ENCODE measurements at places on chromosomes 6 and 20.

- DNase-seq, result no peak
Observed at GRCh38 chr6:26216886-26217713, 129.9 kb downstream of the HFE start.

DNA sequence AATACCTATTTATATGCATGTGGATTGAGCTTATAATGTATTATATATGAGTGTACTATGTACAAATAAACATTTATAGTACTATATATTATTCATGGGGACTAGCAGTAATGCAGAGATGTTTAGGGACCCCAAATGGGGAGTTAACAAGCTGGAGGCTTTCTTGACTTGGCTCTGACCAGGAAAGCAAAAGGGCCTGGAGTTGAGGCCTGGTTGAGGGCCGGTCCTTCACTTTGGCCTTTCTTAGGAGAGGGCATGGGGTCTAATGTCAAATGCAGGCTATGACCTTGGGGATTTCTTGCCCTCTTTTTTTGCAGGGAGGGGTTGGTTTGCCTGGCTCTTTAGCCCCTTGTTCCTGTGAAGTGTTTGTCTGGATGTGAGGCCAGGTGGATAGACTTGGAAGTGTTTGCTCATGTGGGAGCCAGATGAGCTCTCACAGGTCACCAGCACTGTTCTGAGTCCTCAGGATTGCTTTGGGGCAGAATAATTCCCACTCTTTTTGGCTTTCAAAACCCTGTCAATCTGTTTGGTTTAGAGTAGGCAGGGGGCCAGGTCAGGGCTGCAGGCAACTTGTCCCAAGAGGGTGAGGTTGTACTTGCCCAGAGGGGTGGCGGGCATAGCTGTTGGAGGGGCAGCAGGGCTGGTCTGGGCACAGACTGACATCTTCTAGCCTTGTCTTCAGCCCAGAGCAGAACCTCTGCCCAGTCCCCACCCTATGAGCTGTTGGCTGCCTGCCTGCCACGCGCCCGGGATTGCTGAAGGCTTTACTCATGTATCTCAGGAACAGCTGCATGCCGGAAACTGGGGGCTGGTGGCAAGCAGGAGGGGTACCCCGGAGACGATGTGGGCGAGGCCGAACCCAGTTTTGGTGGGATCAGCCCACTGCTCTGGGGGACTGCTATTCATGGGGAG is 14.6 kb downstream of the TJAP1 start:
- no peak for DNase-seq

DNA sequence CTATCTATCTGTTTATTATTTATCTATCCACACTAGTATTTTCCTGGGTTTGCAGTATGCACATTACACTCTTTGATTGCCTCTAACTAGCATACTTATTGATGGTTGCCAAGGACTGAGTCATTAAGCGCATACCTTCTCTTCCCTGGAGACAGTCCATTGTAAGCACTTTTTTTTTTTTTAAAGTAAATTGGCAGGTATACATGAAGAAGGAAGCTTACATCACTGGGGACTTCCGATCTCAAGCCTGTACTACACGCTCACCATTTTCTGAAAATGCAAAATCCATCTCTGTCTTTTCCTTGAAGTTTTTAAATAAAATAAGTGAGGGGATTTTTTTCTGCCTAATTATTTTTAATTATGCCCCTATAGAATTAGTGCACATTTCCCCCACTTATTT is 63.5 kb downstream of the HMGN3 start:
- no peak for DNase-seq

DNA sequence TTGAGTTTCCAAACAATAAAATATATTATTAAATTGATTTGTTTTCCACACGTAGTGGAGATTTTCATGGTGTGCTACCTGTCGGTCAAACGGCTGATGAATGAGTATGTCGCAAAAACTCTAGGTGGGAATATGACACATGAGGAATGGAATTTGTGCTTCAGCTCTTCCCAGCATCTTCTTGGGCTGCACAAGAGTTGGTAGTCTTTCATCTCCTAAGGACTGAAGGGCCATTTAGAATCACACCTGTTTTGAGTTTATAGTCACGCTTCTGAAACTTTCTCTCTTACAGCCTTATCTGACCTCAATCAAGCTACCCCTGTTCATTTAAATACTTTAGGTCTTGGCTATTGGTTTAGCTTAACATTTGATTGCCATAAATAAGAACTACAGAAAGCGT is 157.7 kb upstream of the AKAP12 start:
- no peak for DNase-seq

DNA sequence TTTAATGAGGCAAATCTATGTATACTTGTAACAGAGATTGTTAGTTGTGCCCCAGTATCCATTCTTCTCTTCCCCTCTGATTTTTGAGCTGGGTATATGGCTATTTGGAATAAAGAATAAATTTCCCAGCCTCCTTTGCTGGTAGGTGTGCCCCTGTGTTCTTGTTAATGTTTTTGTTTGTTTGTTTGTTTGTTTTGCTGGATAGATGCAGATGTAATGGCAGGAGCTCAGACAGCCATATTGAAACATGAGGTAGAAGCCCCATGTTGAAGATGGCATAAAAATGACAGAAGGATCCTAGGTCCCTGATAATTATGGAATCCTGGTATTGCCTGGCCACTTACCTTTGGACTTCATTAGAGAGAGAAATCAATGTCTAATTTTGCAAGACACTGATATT is 19.9 kb upstream of the FKBP5 start:
- no peak for DNase-seq

DNA sequence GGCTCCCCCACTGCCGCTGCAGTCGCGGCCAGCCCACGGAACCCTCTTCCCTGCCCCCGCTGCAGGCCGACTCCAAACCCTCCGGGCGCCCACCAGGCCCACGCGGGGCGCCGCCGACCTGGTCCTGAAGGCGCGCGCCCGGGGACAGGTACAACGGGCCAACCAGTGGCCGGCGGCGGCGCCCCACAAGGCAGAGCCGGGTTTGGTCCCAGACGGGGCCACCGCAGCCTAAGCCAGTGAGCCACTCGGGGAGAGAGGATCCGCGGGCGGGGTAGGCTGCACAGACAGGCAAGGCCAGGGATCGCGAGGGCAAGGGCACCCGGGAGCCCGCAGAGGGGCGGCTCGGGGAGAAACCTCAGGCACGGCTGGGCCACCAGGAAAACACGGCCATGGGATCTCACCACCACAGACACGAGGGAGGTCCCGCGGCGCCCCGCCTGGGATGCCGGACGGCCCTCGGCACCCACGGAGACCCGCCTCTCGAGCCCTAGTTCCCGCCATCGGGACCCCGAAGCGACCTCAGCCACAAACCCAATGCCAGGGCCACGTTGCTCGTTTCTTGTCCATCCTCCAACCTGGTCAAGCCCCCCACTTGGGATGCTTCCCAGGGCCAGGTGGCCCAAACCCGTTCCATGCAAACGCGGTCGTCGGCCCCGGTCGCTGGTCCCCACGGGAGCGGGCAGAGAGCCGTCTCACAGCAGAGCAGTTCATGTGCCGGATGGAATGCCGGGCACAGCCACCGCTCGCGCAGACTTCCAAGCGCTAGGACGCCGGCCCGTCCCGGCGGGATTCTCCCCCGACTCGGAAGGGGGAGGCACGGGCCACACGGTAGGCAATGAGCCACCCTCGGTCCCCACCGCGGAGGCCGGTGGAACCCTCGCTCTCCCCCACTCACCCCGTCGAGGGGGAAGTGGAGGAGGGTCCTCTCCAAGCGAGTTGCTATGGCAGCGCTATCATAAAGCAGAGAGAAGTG is 1956.6 kb upstream of the DEFB115 start:
- no peak for DNase-seq

GRCh38 chr6:112087916-112088315 is 525 bp downstream of the FAM229B start:
- DNase-seq, result peak; percentile 33

DNA sequence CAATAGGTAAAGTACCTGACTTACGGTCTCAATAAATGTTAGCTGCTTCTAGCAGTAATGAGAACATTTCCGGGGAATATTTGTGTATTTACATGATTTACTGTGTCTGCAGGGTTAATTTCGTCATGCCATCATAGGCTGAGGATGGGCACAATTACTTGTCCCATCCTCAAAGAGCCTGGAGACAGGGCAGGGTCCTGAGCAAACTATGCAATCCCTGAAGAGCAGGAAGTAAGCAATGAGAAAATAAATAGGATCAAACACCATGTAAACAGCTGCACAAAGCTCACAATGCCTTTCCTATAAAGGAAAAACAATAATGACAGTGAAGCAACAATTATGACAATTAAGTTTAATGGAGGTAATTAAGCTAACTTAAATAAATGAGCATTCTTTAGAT is 114.6 kb upstream of the FOXQ1 start:
- DNase-seq, result no peak

DNA sequence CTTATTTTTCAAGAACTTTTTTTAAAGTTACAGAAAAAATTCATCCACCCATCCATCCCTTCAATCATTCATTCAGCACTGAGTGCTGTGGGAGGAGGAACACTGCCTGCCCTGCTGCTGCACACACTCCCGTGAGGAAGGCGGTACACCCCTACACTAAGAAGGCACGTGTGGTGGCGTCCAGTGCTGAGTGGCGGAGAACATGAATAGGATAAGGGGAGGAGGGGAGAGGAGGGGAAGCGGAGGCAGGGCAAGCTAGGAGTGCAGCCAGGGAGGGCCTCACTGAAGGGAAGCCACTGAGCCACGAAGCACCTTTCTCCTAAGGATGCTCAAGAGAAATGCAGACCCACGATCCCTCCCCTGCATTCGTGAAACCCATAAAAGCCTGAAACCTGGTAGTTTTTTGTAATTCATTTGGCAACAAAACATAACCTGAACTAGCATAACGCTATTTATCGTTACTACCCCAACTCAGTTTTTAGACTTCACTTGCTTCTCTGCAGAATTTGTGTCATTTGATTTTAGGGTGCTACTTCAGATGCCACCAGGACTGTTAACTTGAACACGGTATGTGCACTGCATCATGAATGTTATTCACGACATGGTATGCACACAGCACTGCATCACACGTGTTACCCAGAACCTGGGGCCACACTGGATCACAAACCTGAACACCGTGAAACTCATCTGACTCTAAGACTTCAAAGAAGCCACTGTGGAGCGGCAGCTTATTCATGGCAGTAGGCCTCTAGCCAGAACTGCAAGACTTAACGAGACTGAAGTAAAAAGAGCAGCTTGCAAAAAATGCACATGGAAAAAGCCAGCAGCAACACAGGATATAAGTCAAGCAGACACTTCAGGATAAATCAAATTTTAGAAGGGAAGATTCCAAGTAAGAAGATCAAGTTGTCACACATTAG is 3.5 kb downstream of the RNASET2 start:
- DNase-seq, result no peak

DNA sequence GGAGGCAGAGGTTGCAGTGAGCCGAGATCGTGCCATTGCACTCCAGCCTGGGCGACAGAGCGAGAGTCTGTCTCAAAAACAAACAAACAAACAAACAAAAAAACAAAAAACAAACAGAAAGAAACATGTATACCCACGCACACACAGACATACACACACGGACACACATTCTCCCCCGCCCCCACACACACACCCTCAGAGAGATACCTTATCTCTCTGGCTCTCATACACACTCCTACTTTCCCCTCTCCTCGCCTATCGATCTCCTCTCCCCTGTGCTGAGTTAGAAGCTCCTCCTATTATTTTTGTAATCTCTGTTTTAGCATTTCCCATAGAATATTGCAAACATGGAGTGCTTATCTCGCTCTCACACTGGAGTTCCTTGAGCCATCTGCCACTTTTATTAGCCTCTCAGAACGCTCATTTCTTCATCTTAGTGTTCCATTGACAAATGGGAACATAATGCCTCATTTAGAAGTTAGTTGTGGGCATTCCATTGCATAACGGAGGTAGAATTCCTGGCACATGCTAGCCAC is 144.2 kb upstream of the CITED2 start:
- no peak for DNase-seq

- DNase-seq, result no peak
Observed at GRCh38 chr6:108403236-108403635, 108.4 kb downstream of the AFG1L start.

- DNase-seq, result no peak
Observed at GRCh38 chr6:151060766-151061531, 178.8 kb upstream of the AKAP12 start.

- no peak for DNase-seq
Observed at GRCh38 chr20:3358676-3359340, 48.7 kb downstream of the DNAAF9 start.

GRCh38 chr6:24228681-24229255 is 102.8 kb downstream of the NRSN1 start:
- no peak for DNase-seq

- no peak for DNase-seq
Observed at GRCh38 chr6:138520463-138520862, 21.2 kb upstream of the NHSL1 start.

- DNase-seq, result no peak
Observed at GRCh38 chr6:1800845-1801244, 191.1 kb downstream of the FOXC1 start.

DNA sequence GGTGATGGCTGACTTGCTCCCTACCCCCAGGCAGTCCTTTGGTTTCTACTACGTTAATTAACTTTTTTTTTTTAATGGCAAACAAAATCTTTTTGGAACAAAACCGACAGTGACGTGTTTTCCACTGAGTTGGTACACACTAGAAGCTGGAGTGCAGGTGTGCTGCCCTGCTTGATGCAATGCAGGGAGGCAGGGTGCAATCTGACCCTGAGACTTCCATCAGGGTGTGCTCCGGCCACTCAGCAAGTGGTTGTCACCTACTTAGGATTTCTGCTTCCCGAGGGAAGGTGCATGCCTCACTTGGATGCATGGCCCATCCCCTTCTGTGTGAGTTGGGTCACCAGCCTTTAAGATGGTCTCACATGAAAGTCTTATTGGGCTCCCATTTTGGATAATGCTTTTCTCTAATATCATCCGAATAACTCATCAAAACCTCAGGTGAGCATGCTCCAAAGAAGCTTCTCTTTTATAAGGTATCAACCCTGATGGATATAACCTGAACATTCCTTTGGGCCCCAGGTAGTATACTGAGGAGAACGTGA is 14.0 kb downstream of the RREB1 start:
- DNase-seq, result no peak

DNA sequence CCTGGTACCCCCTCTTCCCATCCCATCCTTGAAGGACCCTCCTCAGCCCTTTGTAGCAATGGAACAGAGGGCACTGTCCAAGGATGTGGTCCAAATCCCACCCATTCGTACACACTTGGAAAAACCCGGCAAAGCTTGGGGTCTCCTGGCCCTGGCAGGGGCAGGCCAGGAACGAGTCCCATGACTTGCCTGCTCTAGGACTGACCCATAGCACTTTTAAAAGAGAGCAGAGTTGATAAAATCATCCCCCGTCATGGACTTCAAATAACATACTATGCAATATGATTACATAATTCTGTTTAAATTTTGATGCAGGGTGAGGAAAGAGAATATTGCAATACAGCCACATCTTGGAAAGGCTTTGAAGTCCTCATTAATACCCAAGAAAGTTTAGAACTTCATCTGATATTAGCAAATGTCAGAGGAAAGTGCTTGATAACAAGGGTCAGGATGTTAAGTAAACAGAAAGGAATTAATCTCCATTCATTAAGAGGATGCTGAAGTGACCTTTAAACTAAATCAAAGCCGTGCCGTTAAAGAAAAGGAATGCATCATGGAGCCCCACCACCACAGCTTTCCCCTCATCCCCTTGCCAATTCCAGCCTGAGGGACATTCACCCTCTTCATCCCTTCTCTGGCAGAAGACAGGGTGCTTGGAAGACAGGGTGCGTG is 60.7 kb upstream of the NXT1 start:
- DNase-seq, result no peak

Measured in SW 1271 (cell line).